Renal cortex interstitium (tissue), 15 donors: ENCODE measurements at places on chromosomes 3 and 15. TPM values are rescaled to one million over a fixed set of nuclear protein-coding genes. Genes with fewer than 3 reads are reported as not detected.

Gene HACL1
- 26.4 TPM for polyA plus RNA-seq

Gene IGF2BP2
- 102 TPM for polyA plus RNA-seq

Gene SLC28A2
- polyA plus RNA-seq = 0.55 TPM

Gene MAP6D1
- polyA plus RNA-seq = 1.3 TPM

Gene FRMD4B
- polyA plus RNA-seq = 45.2 TPM

GRCh38 chr3:76181213-76181612 lies 395.9 kb upstream of the ZNF717 start:
- DNase-seq = no peak

- no peak for DNase-seq
Observed at GRCh38 chr3:141246224-141246957, 14.8 kb downstream of the PXYLP1 start.

- no peak for DNase-seq
Observed at GRCh38 chr3:54122324-54123002, at the start of gene CACNA2D3. Gene CACNA2D3, plus strand, starts transcription at chr3:54122552.

- no peak for DNase-seq
Observed at GRCh38 chr15:32053719-32054118, 23.4 kb downstream of the CHRNA7 start.

DNA sequence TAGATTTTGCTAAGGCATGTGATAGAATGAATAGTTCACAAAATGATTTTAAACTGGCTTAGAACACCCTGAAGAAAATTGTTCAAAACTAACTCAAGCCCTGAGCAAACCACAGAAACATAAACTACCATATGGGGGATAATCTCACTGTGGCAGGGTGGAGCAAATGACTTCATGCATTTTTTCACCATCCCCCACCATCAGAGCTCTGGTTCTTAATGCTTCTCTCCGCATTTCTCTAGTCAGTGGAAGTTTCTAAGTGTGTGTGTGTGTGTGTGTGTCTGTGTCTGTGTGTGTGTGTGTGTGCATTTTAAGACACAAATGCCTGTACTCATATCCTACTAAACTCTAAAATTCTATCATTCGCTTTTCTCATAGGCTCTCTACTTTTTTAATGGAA lies 107.1 kb upstream of the PHLDB2 start:
- no peak for DNase-seq

GRCh38 chr15:42719043-42719442 lies 17.9 kb downstream of the CDAN1 start:
- DNase-seq = no peak

DNA sequence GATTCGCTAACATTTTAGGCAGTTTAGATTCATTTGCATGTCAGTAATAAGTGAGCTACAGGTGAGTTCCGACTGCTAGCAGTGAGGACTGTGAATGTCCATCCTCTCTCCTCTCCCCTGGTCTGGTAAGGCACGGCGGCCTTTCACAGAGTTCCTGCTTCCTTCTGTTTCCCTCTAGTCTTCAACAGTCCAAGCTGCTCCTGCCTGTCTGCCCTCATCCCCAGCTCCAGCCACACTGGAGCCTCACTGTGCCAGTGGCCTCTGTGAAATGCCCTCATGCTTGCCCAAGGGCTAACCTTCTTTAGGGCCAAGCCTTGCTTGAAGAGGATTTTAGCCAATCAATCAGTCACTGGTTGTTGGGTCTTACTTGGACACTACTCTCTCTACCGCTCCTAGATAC lies 145.8 kb upstream of the BHLHE40 start:
- DNase-seq = no peak

DNA sequence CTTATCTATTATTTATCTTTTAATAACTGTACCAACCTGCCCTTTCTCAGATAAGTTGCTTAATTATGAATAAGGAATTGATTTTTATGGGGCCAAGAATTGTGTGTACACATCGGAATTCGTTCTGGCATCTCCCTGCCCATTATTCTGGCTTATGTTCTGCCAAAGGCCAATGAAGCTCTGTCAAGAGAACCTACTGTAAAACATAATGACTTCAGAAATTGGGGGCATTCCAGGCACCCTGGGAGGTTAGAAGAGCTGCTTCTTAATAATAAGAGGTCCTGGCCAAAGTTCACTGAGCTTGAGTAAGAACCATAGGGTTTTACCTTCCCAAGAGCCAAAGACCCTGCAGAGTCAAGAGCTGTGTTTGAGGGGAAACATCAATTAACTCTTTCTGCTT lies 261.7 kb downstream of the SLC9A9 start:
- DNase-seq = no peak

DNA sequence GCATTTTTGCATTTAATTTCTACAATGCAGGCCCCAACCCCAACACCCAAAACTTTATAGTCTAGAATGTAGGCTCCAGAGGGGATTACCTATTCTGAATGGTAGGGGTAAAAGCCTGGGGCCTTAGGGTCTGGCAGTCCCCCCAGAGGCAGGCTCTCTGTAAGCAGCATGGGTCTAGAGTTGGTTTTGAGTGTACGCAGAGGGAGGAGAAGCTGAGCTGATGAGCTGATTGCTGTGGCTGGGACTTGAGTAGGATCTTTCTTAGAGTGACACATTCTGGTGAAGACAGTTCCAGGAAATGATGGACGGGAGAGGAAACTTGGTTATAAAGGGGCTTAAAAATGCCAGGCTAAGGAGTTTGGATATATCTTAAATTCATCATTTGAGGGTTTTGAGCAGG lies 2.1 kb downstream of the LPP start:
- DNase-seq = no peak

DNA sequence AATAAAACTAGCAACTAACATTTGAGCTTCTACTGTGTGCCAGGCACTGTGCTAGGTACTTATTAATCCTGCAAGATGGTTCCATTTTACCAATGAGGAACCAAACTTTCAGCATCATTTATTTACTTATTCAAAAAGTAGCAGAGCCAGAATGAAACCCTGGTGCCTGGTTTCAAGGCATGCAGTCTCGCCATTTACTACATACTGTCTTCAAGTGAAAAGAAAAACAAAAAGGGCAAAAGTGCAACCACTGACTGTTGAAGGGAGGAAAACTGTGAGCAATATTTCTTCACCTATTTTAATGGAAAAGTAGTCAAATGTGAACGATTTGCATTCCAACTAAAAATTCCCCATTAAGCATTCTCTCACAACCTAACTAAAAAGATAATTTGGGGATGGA lies 8.7 kb downstream of the DCUN1D1 start:
- peak; percentile 44 for DNase-seq

DNA sequence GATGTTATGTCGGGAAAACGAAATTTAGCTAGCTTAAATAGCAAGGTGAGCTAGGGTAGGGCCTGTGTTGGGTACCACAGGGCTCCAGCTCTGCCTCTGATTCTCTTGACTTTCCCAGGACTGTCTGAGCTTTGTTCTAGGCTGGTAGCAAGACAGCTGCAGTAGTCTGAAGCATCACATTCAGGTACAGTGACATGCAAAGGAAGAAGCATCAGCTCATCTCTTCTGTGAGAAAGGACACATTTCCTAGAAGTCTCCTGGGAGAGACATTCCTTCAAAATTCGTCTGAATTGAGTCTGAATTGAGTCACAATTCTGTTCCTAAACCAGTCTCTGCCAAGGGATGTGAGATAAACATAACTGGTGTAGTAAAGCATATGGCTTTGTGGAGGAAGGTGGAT lies 8.5 kb upstream of the UBXN7 start:
- no peak for DNase-seq

GRCh38 chr3:10703875-10704274 lies 112.2 kb upstream of the SLC6A11 start:
- no peak for DNase-seq

- no peak for DNase-seq
Observed at GRCh38 chr3:33430061-33430460, 10.1 kb downstream of the UBP1 start.

- DNase-seq = no peak
Observed at GRCh38 chr3:16494094-16494493, 19.4 kb downstream of the RFTN1 start.
